ENCODE measurements at places on chromosomes 1 and 21.

DNA sequence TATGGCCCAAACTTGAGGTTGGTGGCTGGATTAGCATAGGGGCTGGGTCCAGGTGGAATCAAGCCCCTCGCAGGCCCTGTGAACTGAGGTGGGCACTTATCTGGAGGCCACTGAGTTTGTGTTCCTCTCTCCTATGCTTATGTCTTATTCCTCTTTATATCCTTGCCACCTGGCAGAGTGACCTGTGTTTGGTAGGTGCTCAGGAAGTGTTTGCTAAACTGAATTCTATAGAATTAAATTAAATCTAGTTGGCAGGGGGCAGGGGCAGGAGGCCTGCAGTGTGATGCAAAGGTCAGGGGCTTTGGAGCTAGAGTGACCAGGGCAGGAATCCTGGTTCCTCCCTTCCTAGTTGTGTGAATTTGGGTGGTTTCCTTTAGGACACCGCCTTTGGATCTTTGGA, 1.1 kb upstream of the TMEM9 start:
- DNase-seq = no peak

DNA sequence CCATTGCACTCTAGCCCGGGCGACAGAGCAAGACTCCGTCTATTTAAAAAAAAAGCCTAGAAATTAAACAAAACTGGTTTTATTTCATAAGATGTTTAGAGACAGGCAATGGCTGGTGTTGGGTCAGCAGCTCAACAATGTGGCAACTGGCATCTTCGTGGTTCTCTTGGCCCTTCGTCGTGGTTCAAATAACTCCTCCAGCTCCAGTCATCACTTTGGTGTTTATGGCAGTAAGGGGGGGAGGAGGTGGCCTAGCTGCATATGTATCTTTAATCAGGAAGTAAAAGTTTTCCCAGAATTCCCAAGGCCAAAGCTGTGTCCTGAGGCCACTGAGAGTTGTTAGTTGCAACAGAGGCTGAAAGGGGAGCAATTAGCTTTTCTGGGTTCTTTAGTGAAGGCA, 13.0 kb upstream of the LTN1 start:
- peak; percentile 63 for DNase-seq

DNA sequence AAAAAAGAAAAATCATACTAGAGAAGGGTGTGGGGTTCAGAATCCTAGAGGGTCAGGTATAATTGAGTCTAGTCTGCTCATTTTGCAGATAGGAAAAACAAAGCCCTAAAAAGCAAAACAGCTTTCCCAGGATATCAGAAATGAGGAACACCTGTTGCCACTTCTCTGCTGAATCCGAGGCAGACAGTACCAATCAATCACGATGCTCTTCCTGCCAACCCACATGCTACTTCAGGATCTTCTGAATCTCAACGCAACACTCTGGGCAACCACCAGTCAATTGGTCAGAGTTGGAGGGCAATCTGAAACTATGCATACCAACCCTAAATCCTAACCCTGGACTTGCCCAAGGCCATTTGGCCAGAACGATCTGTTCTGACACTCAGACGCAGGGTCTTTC, 128.3 kb downstream of the EPHB2 start:
- DNase-seq = no peak

DNA sequence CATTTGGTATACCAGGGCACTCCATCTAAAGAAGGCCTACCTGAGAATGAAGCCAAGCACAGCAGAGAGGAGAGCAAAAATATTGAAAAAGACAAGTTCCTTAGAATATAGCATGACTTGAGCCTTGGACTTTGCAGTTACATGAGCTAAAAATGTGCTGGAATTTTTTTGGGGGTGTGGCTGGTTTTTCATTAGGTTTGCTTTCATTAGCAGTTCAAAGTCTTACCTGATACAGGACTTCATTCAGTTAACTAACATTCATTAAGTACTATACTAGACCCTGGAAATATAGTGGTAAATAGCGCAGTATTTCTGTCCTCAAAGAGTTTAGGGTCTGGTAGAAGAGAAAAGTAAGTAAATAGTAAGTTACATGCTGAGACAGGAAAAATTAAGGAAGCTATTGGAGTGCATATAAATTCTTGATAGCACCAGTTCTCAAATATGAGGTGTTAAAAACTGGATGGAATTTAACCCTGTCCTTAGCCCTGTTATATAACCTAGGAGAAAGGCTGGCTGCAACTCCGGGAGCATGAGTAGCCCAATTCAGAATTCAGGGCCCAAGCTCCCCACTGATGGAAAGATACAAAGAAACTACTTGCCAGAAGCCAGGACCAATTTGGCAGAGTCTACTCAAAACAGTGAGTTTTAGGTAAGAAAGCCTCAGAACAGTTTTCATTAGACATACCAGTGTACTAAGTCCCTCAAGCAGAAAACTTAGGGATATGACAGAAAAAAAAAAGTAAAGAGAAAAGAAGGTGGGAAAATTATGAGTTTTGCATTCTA, 3.1 kb upstream of the DOCK7 start:
- no peak for DNase-seq

GRCh38 chr1:248840946-248841345, 2.9 kb downstream of the ZNF672 start:
- no peak for DNase-seq

DNA sequence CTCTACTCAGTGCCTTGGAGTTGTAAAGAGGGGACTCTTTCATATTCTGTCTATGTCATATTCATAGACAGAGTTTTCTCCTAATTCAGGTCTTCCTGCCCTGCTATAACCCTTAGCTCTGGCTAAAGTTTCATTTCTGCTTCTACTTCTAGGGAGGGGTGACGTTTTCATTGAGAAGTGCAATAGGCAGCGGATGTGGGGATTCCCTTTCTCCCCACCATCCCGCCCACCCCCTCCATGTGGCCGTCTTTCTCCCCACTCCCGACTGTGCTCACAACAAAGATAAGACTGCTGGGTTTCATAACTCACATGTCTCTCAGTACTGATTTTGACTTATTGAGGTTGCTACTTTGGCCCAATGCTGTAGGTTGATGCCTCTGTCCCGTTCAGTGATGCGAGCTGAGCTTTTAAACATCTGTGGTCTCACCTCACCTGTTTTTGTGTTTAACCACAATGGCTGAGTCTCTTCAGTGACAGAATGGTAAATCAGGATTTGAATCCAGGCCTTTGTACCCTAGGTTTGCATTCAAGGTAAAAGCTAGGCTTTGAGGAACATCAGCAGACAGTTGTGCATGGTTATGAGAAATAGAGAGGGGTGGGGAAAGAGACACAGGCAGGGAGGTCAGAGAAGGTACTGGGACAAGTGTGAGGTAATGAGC, 7.8 kb upstream of the KIF14 start:
- DNase-seq = peak; percentile 12

DNA sequence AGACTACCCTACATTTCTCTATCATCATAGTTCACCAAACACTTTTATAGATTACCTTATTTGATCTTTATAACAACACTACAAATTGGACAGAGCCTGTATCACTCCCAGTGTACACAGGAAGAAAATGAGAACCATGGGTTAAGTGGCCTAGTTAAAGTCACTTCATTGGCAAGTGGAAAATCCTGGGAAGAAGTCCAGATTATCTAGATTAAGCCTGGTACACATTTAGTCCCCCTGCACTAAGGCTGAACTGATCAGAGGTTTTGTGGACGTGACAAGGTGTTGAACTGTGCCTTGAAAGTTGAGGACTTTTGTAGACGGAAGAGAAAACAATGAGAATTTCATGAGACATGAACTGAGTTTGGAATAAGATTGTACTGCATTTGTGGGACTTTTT, 7.5 kb upstream of the USH2A start:
- DNase-seq = no peak

DNA sequence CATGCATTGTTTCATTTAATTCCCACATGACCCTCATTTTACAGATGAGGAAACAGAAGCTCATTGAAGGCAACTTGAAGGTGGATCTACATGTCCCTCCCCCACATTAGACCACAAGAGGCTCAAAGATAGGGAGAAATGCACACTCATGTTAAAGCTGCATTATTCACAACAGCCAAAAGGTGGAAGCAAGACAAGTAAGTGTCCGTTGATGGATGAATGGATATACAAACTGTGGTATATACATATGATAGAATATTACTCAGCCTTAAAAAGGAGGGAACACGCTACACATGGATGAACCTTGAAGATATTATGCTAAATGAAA, 149.7 kb upstream of the JUN start:
- DNase-seq = peak; percentile 44

- DNase-seq = peak; percentile 62
Measured at GRCh38 chr1:209884249-209884648, 53.8 kb upstream of the SYT14 start.

DNA sequence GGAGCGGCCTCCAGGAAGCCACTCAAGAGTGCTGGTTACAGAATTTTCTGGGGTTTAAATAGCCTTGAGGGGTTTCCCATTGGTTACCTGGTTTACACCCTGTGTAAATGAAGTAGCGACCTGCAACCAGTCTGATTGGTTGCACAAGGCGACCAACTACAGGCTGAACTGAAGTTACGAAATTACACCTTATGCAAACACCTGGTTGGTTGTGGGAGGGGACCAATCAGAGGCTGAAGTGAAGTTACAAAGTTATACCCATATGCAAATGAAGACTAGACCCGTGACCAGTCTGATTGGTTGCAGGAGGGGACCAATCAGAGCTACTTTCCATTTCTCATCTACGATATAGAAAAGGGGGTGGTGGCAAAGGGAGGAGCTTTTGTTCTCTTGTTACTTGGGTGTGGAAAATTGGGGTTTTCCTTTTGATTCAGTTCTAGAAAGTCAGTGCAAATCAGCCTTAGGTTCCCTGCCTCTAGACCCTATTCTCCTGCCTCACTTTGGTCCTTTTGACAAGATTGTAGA, 22.2 kb upstream of the C1orf174 start:
- DNase-seq = no peak

DNA sequence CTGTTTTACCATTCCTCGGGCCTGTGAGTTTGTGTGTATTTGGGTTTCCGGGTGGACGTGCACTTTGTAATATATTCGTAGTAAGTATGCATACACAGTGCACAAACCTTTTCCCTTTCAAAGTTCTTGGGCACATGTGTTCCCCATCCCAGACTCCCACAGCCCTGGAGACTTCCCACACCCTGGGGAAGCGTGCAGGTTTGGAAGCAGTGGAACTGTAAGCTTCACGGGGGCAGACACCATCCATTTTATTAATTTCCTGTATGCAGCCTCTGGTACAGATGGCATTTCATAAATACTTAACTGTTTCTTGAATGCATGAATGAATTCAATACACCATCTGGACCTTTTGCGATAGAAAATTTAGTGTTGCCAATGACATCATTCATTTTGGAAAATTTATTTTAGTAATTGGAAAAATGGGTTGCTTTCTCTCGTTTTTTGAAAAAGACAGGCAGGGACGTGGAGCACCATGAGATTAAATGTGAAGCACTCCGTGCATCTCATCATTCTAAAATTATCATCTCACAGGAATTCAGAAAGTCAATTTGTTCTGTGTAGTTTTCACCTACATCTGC, 10.8 kb downstream of the ETS2 start:
- no peak for DNase-seq

DNA sequence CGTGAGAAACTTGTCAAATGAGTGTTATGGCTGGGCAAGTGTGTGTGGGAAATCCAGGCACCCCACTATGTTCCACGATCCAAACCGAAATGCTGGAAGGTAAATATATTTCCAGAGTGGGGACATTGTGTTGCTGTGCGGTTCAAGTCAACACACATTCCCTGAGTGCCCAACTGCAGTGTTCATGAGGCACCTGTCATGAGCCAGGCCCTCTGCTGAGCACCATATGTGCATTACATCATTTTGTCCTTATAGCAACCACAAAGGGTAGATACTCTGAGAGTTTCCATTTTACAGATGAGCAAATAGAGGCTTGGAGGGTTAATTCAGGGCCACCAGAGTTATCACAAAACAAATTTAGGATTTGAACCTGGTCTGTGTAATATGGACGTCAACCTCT, 59.9 kb upstream of the SOD1 start:
- no peak for DNase-seq

DNA sequence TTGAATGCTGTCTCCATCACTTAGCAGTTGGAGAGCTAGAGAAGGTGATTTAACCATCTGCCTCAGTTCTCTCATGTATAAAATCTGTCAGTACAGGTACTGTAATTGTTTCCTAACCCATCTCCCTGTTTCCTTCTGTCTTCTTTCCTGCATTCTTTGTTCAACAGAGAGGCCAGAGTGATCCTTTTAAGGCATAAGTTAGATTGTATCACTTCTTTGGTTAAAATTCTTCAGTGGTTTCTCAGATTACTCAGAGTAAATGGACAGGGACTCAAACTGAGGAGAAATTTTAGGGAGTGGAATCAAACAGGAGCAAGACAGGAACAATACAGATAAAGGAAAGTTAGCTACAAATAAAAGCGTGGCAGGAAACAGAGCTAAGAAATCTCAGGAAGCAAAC, 45.2 kb upstream of the SSX2IP start:
- DNase-seq = peak; percentile 24

GRCh38 chr1:10975567-10976326, 36.7 kb upstream of the TARDBP start:
- DNase-seq = peak; percentile 65

DNA sequence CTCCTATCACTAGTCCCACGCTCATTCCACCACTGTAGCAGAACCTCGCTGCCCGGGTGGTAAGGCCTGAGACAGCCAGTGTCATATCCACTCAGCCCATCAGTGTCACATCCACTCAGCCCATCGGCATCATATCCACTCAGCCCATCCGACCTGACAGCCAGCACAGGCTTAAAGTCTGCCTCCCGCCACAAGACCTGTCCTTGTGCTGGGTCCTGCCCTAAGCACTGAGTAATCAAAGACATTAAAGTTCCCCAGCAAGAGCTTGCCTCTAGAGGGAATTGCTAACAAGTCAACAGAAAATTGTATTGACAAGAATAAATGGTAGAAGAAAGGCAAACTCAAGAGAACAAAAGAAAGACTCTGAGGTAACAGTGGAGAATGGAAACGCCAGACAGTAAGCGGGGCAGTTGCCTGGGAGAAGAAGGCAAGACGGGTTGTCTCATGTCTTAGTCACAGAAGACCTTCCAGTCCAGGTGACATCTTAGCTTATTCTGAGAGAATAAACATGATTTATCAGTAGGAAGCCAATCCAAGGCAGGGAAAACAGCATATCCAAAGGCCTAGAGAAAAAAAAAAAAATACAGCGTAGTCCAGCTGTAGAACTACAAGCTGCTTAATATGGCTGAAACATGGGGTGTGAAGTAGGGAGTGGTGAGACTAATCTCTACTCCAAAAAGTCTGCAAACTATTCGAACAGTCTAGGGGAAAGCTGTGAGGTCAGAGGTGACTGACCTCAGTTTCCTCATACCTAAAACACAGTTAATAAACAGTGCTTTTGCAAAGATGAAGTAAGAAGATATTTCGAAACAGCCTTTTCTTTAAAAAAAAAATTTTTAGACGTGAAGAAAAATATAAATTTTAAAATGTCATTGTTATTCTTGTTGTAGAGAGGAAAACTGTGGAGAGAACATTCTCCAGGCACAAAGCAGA, 1.1 kb downstream of the ITLN1 start:
- no peak for DNase-seq

GRCh38 chr1:159188375-159188788, 16.3 kb upstream of the ACKR1 start:
- DNase-seq = peak; percentile 58

DNA sequence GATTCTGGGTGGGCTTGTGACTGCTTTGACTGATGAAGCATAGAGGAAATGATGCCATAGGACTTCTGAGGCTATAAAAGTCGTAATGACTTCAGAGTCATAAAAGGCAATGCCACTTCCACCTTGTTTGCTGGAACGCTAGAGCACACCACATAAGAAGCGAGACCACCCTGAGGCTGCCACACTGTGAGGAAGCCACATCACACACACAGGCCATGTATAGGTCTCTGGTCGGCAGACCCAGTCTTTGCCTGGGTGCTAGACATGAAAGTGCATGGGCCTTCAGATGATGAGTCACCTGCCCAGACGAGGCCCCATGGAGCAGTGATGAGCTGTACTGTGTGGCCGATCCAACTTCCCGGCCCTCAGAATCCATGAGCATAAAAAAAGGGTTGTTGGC, 14.2 kb upstream of the KANK4 start:
- DNase-seq = no peak

Measured in amniotic epithelial cell (primary cell).